Kidney (tissue), 22 donors: ENCODE measurements at places on chromosomes 3 and 15. TPM values are rescaled to one million over a fixed set of nuclear protein-coding genes. Genes with fewer than 3 reads are reported as not detected.

DNA sequence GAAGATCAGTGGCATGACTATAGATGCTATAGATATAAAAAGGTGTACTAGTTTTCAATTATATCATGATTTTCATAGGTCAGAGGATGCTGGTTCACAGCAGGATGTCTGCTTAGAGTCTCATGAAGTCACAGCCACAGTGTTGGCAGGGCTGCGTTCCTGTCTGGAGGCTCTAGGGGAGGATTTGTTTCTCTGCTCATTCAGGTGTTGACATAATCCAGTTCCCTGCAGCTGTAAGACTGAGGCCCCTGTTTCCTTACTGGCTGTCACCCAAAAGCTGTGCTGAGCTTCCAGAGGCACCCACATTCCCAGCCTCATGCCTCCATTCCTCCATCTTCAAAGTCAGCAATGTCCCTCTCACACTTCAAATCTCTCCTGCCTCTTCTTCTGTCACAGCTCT is 170.7 kb downstream of the OCA2 start:
- DNase-seq, result no peak

- DNase-seq, result no peak
Observed at GRCh38 chr3:117084277-117084676, 374.7 kb downstream of the TUSC7 start.

- no peak for DNase-seq
Observed at GRCh38 chr3:71966185-71966584, 181.2 kb upstream of the PROK2 start.

DNA sequence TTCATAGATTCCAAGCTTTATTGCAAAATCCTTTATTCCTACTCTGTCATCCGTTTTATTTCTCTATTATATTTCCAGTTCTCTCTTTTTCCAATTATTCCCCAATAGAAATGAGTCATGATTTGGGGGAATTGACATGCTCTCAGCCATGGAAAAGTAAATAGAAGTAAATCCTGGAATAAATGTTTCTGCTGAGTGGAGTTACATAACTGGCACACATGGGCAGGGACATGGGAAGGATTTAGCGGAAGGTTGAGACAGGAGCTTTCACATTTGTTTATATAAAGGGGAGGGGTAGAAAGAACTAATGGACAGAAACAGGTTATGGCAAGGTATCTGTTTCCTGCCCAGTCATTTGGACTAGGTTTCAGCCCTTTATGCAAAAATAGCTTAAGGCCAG is 221.6 kb downstream of the PLOD2 start:
- DNase-seq, result no peak

GRCh38 chr3:181704421-181705085 is 7.2 kb upstream of the SOX2 start:
- no peak for DNase-seq

DNA sequence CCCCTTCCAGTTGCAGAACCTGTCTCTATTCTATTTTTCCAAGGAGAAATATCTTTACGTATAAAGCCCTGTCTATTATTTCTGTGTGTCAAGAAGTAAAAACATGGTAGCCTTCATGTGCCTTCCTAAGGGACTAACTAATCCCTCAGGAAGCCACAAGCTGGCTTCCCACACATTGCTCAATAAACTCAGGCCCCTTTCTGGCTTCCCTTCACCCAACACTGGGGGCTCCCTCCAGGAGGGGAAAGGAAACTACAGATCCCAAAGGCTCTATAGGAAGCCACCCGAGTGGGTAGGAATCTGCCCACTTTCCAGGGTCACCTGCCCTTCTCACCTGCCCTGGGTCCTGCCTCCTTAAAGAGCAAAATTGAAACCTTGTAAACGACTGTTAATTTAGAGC is 4.6 kb downstream of the TLE3 start:
- DNase-seq, result no peak

DNA sequence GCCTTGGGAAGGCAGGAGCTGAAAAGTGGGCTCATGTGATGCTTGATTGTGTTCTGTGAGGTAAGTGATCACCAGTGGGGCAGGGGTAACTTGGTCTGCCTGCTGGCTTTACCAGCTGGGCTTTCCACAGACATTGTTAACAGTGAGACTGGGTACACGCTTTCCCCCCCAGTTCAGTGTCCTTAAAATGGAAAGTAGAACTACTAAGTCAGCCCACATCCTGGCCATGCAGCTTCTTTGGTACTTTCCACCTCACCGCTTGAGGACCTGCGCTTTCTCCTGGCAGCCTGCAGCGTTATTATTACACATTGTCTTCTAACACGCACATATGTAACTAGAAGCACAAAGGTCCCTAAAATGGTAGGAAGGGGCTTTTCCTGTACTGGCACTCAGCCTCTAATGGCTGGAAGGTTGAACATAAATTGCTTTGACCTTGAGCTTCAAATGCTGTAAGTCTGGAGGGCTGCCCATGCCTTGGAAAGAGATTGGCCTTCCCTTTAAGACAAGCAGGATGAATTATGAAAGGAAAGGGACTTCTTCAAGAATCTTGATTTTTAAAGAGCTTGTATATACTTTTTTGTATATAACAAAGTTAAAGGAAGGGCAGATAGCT is 216.1 kb upstream of the ROPN1 start:
- no peak for DNase-seq

DNA sequence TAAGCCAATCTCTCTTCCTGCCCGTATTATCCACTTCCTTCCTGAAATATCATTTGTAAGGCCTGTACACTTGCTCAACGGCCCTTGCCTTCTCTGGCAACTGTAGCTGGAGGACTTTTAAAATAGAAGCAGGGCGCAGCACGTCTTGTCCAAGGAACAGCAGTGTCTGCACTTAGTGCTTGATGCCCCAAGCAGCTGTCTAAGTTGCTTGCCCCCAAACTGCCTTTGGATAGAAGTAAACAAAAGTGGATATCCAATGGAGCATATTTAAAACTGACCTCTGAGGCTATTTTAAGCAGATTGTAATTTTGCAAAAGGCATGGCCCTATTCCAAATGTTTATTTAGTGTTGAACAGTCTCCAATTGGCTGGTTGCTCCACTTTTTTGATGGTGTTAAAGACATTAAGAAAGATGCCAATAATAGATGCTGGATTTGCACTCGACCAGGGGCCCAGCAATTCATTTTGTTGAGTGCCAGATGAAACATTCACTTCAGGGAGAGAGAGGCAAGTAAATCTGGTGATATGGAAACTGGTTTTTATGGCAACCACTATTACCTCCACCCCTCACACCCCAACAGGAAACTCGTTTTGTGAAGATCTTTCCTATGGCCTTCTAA is 526.8 kb upstream of the TBL1XR1 start:
- DNase-seq, result no peak

DNA sequence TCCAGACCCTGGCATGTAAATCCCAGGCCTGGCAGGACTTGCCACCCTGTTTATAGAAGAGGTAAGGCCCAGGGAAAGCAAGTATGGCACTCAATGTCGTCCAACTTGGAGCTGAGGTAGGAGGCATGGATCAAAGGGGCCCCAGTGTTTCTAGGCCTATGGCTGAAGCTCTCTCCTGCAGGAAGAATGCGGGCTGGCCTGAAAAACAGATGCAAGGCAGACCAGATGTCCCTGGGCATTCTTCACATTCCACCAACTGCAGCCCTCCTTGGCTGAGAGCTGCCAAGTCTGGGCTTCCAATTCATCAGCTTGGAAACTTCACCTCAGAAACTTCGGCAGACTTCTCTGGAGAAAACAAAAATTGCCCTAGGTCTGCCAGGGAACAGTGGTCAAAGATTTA is 22.2 kb downstream of the MESD start:
- peak; percentile 52 for DNase-seq

- no peak for DNase-seq
Observed at GRCh38 chr15:26831951-26832350, 34.9 kb upstream of the GABRA5 start.

DNA sequence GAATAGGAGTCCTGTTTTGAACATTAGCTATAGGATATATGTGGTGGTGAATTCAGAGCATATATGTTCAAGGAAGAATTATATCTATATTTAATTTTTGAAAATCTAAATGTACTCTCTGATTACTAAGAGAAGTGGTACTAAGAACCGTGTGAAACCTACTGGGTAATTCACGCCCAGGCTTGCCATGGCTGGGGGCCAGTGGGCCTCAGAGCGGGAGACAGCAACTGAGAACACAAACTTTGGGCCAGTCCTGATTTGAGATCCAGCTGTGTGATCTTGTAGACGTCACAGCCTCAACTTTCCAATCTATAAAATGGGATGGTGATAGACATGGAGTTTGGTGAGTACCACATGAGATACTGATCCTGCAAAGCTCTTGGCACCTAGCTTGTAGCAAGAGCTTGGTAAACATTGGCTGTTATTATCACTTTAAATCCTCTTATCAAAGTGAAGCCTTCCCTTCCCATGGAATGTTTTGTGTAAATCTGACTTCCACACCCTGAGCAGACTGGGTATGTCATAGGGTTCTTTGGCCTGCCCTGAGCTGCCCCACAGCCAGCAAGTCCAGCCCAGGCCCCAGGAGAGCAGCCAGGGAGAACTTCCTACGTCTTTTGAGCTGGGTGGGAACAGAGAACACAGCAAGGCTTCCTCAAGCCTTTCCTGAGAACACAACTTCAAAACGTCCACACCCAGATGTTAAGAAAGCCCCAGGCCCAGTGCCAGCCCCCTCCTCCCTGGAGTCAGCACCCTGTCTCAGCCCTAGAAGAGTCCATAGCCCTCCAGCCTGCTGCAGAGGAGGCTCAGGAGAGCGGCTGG is 8.2 kb upstream of the PAQR5 start:
- no peak for DNase-seq

DNA sequence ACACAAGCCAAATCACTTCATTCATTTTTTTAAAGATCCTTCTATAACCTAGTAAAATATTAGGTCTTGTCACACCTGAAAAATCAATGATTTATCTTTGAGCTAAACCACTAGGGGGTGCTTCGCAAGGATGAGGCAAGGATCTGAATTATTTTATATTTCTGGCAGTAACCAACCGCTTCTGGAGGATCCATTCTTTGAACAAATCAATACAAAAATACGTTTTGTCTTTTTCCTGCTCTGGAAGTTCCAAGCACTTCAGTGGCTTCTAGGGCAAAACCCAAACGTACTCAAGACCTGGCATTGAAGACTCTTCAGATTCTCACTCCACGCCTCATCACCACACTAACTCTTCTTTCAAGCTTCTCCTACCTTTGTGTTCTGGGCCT is 486 bp downstream of the LSG1 start:
- DNase-seq, result no peak

GRCh38 chr3:10725067-10725466 is 91.0 kb upstream of the SLC6A11 start:
- DNase-seq, result no peak

GRCh38 chr15:56428821-56429458 is 36.0 kb downstream of the MNS1 start:
- no peak for DNase-seq

- DNase-seq, result peak; percentile 70
Observed at GRCh38 chr3:126394977-126395321, 240 bp downstream of the CFAP100 start.

- DNase-seq, result no peak
Observed at GRCh38 chr3:142356818-142357217, 91.0 kb downstream of the XRN1 start.

- DNase-seq, result no peak
Observed at GRCh38 chr3:143507735-143508580, 340.3 kb downstream of the SLC9A9 start.

- no peak for DNase-seq
Observed at GRCh38 chr3:46187341-46187700, 20.8 kb downstream of the CCR1 start.

DNA sequence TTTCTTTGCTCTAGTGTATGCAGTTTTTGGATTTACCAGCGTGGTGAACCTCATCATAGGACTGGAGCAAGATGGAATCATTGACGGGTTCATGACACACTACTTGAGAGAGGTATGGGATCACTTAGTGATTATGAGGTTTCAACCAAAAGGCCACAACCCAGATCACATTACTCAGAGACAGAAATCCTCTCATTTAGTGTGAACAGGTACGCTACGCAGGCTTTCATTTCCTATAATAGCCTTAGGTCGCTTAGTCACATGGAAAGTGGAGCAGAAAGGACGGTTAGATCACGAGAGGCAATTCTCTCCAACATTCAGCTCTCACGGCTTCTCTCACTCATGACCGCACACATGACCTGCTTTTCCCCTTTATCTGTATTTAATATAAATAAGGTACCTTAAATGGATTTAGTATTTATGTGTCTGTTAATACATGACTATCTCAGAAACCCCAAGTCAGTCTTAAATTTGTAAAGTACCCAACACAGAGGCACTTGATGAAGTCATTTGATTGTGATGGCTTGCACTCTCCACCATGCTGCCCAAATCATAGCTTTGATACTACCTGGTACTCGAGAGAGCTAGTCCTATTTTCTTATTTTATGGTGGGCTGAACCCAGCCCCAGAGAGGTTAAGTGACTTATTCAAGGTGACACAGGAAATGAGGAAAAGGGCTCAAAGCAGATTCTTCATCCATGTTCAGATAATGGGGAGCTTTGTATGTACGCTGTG is 8.6 kb downstream of the TM6SF1 start:
- no peak for DNase-seq

DNA sequence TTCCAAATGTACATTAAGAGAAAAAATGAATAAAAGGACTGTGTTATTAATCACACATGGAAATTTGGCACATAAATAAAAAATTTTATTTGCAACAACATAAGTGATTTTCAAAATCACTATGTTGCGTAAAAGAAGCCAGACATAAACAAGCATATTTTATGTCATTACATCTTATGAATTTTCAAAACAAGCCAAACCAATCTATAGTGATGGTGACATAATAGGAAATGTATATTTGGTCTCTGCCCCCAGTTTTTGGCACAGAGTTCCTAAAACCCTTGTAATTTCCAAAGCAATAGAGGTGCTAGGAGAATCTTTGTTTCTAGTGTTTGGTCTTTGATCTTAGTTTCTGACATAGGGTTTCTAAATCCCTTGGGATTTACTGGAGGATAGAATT is 543.3 kb downstream of the ZBBX start:
- no peak for DNase-seq

GRCh38 chr3:28935146-28935545 is 345.7 kb upstream of the RBMS3 start:
- DNase-seq, result no peak

DNA sequence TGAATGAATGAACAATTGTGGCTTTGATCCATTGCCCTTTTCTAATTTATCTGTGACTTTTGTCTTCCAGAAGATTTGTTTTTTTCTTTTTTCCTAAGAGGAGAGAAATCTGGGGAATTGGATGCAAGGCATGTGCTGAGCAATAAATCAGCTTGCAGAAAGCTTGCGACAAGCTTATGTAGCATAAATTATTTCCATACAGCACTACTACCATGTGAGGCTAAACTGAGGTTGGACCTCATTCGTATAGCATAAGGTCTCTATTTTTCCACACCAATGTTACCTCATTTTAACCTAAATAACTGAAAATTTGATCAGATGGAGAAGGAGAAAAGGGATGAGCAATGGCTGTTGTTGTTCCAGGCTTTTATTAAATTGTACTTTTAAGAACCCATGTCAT is 455.6 kb downstream of the TUSC7 start:
- DNase-seq, result no peak

GRCh38 chr3:111229301-111229700 is 157.7 kb downstream of the NECTIN3 start:
- no peak for DNase-seq

The KLHL40 gene
- polyA plus RNA-seq, result not detected

The EIF2B5 gene
- polyA plus RNA-seq, result 37.0 TPM

The HYAL3 gene
- polyA plus RNA-seq, result 3.2 TPM

The ECE2 gene
- polyA plus RNA-seq, result not detected

The SHF gene
- polyA plus RNA-seq, result 7.7 TPM

The SEMA7A gene
- polyA plus RNA-seq, result 2.8 TPM

The ZNF620 gene
- polyA plus RNA-seq, result 2.8 TPM

The CALML4 gene
- polyA plus RNA-seq, result 54.7 TPM
